ENCODE measurements at places on chromosomes 3 and 15.

GRCh38 chr15:94282269-94283250 is 51.2 kb downstream of the MCTP2 start:
- no peak for DNase-seq

- DNase-seq, result no peak
These were observed 91.8 kb upstream of the KLF13 start for GRCh38 chr15:31234815-31235214.

DNA sequence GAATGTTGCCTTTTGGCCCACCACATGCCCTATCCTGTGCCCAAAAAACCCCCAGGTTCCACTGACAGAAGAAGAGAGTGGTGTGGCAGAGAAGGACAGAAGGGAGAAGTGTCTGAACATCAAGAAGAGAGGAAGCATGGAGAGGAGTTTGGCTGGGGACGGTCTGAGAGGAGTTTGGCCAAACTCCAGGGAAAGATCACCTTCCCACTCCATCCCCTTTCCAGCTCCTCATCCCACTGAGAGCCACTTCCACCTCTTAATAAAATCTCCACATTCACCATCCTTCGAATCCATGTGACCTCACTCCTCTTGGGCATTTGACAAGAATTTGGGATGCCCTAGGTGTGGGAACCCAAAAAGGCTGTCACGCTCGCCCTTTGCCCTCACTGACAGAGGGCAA is 311.6 kb upstream of the GRM7 start:
- no peak for DNase-seq

DNA sequence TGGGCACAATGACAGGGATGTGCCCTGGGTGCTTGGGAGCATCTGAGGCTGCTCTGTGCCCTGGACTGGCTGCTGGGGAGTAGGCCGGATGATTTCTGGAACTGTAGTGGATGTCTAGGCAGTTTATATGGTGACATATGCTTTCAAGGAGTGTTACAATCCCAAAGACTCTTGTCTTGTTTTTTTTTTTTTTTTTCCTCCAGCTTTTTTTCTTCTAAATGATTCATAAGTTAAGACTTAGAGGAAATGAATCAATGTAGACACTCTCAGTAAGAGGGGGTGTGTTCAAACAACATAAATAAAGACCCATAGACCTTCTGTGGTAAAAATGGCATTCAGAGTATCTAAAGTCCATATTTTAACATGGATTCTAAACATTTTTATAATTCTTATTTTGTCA is 706.1 kb upstream of the GOLIM4 start:
- no peak for DNase-seq

DNA sequence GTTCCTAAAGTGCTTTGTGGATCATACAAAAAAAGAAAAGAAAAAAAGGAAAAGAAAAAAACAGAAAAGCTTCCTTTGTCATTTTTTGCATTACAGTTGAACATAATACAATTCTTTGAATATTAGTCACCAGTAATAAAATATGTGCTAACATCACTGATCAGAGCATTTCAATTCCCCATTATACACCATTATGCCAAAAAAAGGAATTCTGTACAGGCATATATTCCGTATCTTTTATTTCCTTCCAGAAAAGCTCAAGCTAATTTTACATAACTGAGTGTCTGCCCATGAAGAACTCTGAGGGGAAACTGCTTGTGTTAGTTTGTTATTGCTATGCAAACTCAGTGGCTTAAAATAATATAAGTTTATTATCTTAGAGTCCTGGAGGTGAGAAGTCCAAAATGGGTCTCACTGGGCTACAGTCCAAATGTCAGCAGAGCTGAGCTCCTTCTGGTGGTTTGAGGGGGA is 377.9 kb downstream of the GAP43 start:
- no peak for DNase-seq

- no peak for DNase-seq
These were observed 46.2 kb downstream of the DENND6A start for GRCh38 chr3:57646723-57647122.

GRCh38 chr3:123375014-123375940 is 73.6 kb downstream of the ADCY5 start:
- DNase-seq, result no peak

Data from glutamatergic neuron (in vitro differentiated cells).